ENCODE measurements at places on chromosomes 1 and 21.

DNA sequence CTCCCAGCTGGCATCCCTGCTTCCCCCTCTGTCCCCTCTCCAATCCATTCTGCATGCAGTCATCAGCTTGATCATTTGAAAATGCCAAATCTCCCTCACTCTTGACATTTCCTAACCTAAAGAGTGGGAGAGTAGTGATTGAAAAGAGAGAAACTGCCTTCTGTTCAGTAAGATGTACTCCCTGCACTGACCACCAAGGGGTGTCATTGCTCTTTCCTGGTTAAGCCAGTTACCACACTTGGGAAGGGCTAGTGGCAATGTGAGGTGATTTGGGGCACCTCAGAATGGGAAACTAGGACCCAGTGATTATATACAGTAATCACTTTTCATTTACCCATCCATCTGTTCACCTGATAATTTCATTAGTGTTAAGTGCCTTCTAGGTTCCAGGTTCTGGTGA is 6.9 kb upstream of the TMEM269 start:
- DNase-seq = no peak

GRCh38 chr1:19704247-19705113 is 39.8 kb downstream of the HTR6 start:
- peak; percentile 28 for DNase-seq

DNA sequence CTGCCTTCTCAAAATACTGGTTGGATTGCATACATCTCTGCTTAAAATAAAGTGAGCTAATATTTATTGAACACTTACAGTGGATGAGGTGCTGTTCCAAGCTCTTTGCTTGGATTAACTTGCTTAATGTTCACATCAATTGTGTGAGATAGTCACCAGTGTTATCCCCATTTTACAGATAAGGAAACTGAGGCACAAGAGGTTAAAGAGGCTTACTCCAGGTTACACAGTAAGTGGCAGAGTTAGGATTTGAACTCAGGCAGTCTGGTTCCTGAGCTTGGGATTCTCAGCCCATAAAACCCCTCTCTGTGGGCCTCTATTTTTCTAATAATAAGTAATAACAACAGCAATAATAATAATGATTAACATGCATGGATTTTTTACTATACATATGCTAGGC is 13.6 kb upstream of the FAAH start:
- DNase-seq = no peak

GRCh38 chr1:158354255-158354654 is 561 bp downstream of the CD1E start:
- no peak for DNase-seq
